T follicular helper cell (primary cell): ENCODE measurements at places on chromosomes 6 and 20.

- no peak for DNase-seq
Observed at GRCh38 chr6:137160763-137161162, 12.7 kb downstream of the IL22RA2 start.

DNA sequence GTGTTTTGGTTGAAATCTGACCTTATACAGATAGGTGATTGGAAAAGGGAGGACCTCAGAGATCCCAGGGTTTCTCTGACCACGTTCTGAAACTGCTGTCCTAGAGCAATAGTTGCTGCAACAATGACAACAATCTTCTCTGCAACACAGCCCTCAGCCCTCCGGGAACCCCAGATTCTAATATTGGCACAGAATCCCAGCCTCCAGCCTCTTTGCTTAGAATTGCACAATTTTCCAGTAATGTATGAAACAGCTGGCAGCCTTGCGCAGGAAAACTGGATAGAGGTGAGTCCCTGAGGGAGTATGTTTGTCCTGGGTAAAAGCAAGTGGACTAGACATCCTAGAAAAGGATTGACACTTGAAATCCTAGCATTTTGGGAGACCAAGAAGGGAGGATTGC is 30.4 kb upstream of the PNRC1 start:
- no peak for DNase-seq

- DNase-seq: no peak
Observed at GRCh38 chr6:46918806-46919205, 2.9 kb downstream of the ADGRF5 start.

DNA sequence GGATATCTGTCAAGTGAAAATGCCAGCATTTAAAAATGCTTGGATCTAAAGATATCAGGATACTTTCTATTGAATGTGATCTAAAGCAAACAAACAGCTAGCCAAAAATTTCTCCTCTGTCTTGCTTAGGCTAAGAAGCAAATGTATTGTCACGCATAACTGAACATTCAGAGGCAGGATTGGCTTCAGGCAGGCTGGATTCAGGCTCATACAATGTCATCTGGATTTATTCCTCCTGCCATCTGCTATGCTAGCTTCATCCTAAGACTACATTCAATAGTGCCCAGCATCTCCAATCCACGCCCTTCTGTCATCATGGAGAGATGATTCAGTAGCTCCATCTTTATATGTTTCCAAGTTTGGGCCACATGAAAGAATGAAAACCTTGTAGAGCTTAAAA is 27.1 kb downstream of the PFDN4 start:
- no peak for DNase-seq

DNA sequence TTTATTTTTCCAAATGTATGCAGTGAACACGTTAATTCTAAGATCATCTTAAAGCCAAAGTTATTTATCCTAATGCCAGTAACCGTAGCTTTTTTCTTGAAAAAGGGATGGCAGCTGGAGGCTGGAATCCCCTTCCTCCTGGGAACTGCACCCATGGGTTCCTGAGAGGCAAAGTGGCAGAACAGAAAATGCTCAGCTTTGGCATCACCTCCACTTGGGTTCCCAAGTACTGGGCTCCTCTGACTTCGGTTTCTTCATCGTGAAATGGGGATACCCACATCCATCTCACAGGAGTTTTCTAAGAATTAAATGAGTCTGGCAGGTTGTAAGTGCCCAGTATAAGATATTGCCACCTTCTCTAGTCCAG is 6.2 kb upstream of the DDX43 start:
- no peak for DNase-seq

- peak; percentile 22 for DNase-seq
Observed at GRCh38 chr6:105994118-105994590, 92.0 kb upstream of the PRDM1 start.

DNA sequence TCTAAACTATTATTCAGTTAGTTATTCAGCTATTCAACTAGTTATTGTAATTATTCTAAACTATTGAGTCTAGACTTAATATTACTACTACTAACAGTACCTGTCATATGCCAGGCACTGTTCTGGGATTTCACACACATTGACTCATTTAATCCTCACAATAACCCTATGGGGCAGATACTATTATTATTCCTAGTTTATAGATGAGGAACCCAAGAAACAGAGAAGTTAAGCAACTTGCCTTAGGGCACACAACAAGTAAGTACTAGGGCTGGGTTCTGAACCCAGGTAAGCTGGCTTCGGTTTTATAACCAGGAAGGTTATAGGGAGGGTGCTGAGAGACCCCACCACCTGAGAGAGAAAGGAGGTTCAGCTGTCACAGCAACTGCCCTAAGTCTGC is 7.8 kb downstream of the TEAD3 start:
- no peak for DNase-seq

- DNase-seq: no peak
Observed at GRCh38 chr20:35629427-35630145, 14.0 kb downstream of the SPAG4 start.
